NCI-H2107 (cell line): ENCODE measurements at places on chromosomes 5 and 9.
A peak's percentile ranks its signal among the peaks of the same experiment; 100 is the strongest.

- no peak for DNase-seq
Measured at GRCh38 chr5:130875656-130876055, 289.4 kb downstream of the HINT1 start.

DNA sequence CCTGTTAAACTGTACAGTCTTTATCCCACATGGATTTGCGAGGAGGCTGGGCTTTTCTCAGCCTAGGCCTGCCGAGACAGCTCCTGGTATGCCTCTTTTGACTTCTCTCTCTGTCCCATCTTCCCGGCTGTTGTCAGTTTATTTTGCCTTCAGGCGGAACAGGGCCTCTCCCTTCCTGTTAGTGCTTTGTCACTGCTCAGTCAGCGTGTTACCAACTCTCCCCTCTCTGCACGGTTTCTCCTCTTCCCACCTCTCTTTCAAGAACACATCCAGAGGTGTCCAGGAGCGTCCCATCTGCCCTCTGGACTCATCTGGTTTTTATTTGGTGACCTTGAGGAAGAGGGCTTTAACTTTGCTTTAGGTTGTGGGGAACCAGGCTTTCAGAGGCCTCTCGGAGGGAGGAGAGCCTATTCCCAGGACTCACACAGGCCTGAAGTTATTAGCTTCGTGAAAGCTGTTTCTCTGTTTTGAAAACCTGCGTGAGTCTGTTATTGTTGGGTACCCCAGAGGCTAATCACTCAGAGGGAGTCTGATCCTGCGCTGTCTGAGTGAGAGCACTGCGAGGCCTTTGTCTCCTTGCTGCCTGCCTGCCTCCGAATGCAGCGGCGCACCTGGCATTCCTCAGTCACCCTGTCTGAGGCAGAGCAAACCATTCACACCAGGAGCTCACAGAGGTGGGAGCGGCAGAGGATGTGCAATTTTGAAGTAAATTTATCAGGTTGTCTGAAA, 234.4 kb upstream of the MPDZ start:
- peak; percentile 27 for DNase-seq

DNA sequence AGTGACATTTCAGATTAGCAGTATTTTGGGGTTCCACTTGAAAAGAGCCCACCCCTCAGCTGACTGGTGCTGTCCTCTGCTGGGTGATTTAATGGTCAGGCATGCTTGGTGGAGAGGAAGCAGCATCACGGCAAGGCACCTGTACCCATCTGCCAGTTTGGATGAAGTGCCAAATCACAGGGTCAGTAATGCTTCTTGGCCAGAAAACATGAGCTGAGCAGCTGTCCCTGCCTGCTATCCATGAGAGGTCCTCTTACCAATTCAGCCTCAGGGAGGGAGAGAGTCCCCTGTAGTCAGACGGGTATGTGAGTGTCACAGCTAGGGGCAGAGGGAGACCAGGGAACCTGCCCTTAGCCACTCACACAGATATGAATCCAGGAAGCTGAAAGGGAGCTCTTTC, 137.9 kb downstream of the SEC61B start:
- no peak for DNase-seq

DNA sequence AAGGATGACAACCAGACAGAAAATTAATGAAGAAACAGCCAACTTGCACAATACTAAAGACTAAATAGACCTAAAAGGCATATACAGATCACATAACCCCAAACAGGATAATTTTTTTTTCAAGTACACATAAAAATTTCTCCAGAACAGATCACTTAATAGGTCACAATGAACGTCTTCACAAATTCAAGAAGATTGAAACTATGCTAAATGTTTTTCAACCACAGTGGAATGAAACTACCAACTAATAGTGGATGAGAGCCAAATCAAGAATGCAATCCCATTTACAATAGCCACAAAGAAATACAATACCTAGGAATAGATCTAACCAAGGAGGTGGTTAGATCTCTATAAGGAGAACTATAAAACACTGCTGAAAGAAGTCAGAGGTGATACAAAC, 145.8 kb downstream of the TMEM232 start:
- DNase-seq, result no peak

DNA sequence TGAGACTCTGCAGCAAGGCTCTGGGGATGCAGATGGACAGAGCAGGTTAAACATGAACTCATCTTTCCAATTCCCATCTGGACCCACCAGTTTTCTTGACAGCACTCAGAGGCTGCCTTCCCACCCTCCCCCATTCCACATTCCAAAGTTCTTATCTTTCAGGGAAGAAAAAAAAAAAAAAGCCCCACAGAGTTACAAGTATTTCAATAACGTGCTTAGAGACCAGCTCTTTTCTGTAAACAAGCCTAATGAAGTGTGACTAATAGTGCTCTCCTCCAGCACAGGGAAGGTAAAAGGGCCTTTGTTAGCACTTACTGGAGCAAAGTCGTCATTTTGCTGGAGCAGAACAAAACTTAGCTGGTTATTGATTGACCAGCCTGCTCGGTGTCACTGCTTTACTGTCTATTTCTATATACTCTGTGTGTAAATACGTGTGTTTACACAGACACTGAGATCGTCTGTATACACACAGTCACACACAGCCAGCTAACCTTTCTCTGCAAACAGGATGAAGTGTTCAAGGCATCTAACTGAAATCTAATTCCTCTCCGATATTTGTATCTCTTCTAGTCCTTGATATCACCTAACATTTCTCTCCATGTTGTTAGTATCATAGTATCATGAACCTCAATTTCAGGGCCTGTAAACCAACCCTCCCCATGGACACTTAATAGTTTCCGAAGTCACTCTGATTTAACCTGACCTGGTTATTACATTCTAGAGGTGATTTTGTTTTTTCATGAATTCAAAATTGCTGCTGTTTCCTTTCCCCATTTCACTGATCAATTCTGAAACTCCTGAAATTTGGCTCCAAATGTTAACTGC, 84.9 kb downstream of the ZNF608 start:
- no peak for DNase-seq

- DNase-seq, result no peak
Measured at GRCh38 chr5:172905346-172906140, 53.7 kb upstream of the RPL26L1 start.

- no peak for DNase-seq
Measured at GRCh38 chr9:106758911-106759310, 104.1 kb upstream of the ZNF462 start.

DNA sequence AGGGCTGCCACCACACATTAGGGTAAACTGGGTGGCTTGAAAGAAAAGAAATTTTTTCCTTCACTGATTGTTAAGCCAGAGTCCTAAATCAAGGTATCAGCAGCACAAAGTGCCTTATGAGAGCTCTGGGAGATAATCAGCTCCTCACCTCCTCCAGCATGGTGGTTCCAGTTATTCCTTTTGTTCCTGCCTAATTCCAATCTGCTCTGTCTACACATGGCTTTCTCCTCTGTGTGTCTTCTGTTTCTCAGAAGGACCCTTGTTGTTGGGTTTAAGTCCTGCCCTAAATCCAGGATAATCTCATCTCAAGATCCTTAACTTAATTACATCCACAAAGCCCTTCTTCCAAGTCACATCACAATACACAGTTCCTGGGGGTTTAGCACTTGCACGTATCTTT, 1352.0 kb upstream of the CDH9 start:
- no peak for DNase-seq

GRCh38 chr5:59716029-59716428, 177.5 kb downstream of the PDE4D start:
- DNase-seq, result no peak

DNA sequence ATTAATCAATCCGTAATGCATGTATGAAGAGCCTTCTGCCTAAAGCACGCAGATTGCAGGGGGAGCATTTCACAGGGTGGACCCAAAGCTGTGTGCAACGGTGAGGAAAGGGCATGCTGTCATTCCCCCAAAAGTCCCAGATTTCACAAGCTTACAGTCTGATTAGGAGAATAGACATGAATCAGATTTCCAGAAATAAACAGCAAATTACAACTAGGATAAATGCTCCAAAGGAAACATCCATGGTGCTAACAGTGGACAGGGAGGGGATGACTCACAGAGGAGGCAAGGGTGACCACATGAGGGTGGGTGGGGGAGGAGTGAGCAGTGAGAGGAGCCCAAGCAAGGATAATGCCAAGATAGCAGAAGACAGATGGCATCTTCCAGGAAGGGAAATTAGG, 258.4 kb upstream of the TAS2R1 start:
- DNase-seq, result no peak

DNA sequence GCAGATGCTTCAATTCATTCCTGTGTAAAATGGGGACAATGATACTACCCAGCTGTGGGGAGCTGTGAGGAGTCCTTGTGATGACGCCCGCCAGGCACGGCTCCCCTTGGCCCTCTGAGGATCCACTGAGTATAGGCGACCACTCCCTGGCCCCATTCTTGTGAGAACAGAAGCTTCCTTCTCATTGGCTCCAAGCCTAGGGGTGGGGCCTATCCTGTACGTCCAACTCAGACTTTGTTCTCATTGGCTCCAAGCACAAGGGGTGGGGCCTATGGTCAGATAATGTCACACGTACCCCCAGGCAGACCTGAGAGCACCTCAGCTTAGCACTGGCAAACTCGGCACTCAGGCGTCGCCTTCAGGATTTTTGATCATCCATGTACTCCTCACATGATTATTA, 232.9 kb upstream of the MVB12B start:
- DNase-seq, result no peak

DNA sequence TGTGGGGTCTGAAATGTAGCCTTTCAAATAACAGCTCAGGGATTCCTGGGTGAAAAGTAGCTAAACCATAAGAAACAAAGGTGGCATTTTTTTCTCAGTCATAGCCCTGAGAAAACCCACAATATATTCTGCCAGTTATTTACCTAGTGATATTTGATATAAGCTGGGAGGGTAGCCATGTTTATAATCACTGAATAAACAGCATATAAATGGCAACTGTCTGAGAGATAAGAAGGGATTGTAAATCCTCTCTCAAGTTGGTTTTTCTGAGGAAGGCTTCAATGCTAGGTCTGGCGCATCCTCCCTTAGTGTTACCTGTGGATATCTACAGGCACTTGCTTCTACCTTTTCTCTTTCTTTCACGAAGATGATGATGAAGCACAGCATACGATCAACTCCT, 1080.5 kb upstream of the DMAC1 start:
- no peak for DNase-seq

- DNase-seq, result no peak
Measured at GRCh38 chr5:175696855-175697198, 39.0 kb downstream of the HRH2 start.

- DNase-seq, result no peak
Measured at GRCh38 chr5:132607095-132607494, 50.3 kb downstream of the RAD50 start.

- DNase-seq, result no peak
Measured at GRCh38 chr9:126472198-126472947, 141.4 kb upstream of the LMX1B start.

DNA sequence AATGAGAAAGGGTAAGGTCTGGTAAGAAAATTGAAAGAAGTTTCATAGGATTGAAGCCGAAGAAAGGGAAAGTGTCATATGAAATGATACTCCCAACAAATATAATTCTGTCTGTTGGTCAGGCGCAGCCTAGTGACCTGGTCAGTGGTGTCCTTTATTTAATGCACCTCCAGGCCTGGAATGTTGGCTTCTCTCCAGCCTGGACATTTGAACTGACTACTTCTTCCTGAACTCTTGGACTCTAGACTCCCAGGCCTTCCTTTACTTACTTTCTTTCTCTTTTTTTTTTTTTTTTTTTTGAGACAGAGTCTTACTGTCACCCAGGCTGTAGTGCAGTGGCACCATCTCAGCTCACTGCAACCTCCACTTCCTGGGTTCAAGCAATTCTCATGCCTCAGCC, 1381.5 kb upstream of the WWC1 start:
- DNase-seq, result no peak

DNA sequence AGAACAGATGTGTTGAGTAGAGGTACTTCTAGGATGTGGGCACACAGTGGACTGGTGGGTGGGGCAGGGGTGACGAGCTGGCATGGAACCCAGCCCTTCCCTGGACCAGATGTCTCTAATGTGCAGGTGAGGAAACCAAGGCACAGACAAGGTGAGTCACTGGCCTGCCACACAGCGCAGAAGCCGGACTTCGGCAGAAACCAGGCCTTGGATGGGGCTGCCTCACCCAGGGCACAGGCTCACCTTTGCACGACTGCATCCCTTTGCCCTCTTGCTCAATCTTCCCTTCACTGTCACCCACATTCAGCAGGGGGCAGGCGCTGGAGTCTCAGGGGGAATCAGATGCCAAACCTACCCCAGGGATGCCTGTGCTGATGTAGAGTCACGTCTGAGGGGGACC, 65.4 kb upstream of the LMX1B start:
- no peak for DNase-seq

DNA sequence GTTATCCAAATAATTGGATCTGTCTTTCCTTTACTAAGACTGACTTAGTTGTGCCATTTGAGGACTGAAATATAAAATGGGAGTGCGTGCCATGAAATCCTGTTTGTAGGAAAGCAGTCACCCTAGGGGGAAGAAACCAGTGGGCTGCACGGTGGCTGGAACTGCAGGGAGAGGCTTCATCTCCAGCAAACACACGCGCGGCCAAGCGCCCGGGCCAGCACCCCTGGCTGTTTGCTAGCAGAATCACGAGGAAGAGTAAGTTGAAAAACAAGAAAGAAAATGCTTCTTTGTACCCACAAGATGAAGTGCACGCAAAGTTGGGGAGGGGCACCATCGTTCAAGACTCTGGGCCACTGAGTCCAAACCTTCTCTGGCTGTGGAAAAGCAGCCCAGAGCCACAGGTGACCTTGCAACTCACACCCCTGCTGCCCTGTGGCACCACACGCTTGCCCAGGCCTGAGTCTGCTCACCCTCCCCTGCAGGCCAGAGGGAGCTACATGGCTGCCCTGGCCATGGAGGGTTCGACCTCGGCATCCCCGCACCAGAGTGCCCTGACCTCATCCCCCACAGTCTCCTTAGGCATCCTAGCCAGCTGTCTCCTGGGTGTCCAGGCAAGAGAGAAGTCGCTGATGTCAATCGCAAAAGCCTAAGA, 55.2 kb downstream of the IRX2 start:
- no peak for DNase-seq
